Epithelial cell of prostate (primary cell): ENCODE measurements at places on chromosomes 1 and 21.

DNA sequence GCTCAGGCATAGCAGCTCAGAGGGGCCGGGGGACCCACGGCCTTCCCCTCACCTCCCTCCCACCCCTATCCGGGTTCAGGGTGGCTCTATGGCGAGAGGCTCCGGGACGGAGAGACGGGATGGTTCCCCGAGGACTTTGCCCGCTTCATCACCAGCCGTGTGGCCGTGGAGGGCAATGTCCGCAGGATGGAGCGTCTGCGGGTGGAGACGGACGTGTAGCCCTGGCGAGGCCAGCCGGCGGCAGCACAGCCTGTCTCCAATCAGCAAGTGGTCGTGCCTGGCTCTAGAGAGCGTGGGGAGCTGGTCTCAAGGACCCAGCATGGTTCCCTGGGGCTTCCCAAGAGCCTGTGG is 25.9 kb downstream of the ARHGEF16 start:
- DNase-seq: no peak

DNA sequence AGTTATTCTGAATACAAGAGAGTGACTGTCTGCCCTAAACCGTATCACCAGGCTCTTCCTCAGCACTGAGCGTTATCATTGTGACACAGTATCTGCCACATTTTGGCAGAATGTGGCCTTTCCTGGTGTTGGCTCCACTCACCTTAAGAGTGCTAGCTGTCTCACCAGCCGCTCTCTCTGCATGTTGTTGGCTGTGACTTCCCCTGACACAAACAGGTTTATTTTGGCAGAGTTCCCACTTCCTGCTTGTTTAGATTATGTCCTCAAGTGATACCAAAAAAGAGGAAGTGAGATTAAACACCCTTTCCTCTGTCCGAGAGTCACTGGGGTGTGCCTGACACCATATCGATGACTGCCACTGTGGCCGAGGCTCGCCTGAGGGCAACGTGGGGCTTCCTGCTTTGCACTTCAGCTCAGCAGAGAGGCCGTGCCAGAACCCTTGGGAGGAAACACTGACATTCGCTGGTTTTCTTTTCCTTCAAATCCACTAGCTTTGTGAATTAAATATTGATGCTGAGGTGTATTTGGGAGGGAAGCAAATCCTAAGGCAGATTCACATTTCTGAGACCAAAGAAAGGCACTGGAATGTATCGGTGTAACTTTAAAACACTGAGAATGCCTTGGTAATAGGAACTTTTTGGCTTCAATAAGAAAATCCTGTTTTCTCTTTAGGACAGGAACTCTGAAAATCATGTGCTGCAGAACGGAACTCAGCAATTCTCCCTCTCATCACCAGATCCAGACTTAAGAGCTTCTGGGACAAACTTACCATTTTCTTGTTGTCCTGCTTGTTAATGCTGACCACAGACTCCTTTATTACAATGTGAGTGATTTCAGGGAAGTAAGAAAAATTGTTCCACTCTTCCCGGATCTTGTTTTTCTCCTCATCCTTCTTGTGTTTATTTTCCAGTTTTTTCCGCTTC is 102.1 kb downstream of the JAK1 start:
- peak; percentile 34 for DNase-seq

GRCh38 chr1:72010094-72010431 is 272.3 kb downstream of the NEGR1 start:
- DNase-seq: no peak

GRCh38 chr1:174352883-174353608 is 94.7 kb upstream of the GPR52 start:
- no peak for DNase-seq

DNA sequence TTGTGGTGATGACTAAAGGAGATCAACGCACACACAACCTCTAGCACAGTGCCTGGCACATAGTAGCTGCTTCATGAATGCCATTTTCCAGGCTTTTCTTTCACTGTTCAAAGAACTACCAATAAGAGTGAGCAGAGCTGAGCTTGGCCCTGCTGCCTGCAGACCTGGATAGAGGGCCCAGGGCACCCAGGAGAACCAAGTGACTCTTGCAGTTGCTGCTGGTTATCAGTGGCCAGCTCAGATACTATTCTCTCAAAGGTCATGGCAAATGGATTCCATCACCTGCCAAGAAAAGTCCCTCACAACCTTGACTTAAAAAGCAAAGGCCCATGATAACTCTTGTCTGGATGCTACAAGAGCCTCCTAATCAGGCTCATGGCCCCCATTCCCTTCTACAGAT is 41.7 kb downstream of the PLPP3 start:
- DNase-seq: no peak

- peak; percentile 37 for DNase-seq
Measured at GRCh38 chr1:5720484-5720883, 271.7 kb downstream of the NPHP4 start.

DNA sequence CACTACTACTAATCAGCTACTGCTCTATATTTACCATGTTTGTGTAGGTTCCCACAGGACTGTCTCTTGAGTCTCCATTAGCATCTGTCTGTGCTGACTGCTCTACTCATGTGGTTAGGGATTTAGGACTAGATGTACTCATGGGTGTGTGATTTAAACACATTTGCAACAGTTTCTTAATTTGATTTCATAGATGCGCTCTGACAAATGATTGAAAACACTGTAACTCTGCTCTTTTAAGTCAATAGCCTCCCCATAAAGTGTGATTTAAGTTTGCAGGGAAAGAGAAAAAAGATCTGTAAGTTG is 809.3 kb downstream of the NCAM2 start:
- no peak for DNase-seq

DNA sequence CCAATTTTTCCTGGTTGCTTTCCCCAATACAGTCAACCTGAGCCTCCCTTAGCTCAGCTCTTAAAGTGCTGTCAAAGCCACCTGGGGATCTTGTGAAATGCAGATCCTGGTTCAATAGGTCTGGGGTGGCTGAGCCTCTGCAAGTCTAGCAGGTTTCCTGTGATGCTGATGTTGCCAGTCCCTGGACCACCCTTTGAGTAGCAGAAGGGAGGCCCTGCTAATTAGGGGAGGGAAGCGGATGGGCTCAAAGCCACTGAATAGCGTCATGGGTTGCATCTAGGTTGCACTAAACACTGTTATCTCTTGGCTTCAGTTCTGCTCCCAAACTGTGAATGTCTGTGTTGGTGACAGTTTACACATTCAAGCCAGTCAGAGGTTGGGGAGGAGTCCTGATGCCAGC is 127.2 kb downstream of the KAZN start:
- no peak for DNase-seq

- DNase-seq: no peak
Measured at GRCh38 chr21:27450216-27450615, 483.3 kb upstream of the ADAMTS5 start.
